HCEC 1CT (cell line): ENCODE measurements at places on chromosomes 2 and 18.

DNA sequence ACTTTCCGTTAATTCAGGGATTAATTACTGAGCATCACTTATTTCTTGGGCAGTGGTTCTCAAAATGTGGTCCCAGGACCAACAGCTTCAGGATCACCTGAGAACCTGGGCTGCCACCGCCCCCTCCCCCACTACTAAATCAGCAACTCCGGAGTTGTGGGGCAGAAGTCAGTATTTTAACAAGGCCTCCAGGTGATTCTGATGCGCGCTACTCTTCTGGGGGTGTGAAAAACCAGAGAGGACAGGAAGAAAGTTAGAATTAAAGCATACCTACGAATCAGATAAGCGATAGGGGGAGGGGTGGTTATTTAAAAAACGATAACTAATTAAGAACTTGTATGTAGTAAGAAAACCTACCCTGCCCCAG, 319 bp downstream of the ZSCAN30 start:
- no peak for DNase-seq

DNA sequence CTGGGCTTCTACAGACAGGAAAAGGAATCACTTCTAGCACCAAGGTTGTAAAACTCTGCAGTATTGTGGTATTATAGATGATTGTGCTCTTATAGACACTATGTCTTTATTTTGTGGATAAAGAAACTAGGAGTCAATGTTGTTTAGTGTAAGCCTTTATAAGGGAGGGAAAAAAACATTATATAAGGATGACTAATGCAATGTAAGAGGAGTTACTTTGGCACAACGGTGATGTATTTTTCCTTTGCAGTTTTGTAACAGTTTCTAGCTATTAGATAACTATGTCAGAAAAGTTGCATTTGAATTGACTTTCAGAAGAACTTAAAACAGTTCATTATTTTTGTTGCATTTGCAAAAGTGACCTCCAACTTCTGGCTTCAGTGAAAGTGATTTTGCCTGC, 545.4 kb downstream of the CCDC85A start:
- DNase-seq: peak; percentile 45

DNA sequence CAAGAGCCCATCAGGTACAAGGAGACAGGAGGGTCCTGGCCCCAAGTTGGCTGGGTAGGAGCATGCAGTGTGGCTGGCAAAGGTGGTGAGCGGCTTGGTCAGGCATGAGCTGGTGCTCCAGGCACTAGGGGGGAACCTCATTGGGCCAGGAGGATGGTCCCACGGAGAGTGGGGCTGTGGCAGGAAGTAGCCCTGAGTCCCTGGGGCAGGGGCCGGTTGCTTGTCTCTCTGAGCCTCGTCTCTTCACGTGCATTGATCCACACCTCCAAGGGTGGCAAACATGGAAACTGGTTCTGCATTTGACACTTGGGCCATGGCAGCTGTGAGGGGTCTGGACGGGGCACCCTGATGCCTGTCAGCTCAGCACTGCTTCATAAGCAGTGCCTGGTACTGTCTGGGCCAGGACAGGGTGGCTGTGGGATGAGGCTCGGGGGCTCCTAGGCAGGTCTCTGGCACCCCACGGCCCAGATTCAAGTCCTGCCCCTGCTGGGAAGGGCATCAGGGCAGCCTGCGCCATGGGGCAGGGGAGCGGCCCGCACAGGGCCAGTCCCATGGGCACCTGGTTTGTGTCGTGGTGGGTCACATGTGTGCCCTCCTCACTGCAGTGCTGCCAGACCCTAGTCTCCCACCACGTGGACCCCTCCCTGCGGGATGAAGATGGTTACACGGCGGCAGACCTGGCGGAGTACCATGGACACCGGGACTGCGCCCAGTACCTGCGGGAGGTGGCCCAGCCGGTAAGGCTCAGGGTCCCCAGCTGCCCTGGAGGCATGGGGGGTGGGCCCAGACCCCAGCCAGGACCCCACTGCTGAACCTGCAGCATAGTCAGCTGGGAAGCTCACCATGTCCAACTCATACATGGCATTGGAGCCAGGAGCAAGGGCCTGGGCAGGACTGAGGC, 16.4 kb downstream of the ESPNL start:
- DNase-seq: no peak

DNA sequence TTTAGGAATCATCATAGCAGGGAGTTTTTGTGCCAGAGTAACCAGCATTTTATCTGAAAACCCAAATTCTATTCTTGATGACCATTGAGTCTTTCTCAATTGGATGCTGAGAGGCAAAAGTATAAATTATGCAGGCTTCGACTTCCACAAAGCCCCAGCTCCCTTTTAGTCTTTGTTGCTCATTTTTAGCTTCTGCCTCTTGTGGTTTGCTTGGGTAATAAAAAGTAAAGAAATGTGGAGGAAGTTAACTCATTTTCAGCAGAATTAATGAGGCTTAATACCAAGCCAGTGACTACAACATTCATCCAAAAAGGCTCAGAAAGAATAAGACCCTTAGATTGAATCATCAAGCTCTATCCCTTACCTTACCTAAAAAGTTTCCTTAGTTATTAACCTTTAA, 18.6 kb downstream of the ERMN start:
- DNase-seq: peak; percentile 35

DNA sequence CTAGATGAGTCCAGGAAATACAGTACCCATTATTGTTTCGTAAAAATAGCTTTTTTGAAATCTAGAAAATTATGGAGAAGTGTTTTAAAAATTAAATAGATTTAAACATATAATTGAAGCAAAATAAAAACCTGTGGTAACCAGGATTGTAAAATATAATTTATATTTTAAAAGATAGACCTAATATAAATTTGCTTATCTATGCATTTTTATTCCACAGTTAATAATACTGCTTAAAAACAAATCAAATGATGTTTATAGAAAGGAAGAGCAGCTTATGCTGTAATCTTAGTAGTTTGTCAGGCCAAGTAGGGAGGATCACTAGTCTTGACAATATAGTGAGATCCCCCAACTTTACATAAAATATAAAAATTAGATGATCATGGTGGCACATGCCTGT, 388.9 kb upstream of the CNTNAP5 start:
- DNase-seq: no peak

DNA sequence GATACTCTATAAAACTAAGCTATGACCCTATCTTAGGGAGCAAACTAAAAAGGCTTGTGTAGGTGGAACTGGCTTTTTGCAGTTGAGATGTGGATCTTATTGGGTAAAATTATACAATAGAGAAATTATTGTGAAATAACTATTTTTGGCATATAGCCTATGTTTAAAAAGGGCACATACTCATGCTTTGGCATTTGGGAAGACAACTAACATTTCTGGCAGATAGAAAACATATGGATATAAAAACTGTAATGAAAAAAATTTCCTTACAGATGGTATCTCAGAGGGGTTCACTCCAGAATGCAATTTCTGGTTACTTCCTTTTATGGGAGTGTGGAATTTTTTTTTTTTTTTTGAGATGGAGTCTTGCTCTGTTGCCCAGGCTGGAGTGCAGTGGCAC, 120.1 kb upstream of the CCDC195 start:
- peak; percentile 87 for DNase-seq

DNA sequence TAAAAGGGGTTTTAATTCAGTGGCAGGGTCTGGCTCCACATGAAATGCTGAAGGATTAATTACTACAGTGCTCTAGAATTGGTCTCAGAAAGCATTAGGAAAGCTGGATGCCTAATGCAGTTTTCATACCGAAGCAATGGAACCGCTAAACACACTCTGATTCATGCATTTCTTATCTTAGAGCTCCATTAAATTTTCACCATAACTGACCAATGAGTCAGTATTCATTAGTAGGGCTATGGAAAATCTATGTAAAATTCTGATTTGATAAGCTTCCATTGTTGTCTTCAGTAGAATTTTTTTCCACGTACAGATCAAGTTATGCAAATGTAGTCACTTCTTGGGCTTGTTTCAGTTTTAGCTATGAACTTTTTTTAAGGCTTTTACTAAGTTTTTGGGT, 359.9 kb downstream of the ARHGAP15 start:
- DNase-seq: peak; percentile 68

DNA sequence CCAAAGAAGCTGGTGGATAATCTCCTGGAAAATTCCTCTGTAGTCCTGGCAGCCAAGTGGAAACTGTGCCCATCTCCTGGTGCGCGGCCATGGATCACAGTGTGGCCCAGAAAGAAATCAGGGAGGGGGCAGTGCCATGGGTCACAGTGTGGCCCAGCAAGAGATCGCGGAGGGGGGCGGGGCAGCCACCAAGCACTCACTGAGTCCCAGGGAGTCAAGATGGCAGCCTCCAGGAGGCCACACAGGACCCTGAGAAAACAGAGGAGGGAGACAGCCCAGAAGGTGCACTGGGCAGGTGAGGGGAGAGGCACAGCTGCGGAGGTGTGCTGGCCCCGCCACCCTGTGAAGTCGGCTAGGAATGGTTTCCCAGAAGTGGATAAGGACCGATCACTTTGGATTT, 8.1 kb upstream of the ATP6V1B1 start:
- DNase-seq: no peak

DNA sequence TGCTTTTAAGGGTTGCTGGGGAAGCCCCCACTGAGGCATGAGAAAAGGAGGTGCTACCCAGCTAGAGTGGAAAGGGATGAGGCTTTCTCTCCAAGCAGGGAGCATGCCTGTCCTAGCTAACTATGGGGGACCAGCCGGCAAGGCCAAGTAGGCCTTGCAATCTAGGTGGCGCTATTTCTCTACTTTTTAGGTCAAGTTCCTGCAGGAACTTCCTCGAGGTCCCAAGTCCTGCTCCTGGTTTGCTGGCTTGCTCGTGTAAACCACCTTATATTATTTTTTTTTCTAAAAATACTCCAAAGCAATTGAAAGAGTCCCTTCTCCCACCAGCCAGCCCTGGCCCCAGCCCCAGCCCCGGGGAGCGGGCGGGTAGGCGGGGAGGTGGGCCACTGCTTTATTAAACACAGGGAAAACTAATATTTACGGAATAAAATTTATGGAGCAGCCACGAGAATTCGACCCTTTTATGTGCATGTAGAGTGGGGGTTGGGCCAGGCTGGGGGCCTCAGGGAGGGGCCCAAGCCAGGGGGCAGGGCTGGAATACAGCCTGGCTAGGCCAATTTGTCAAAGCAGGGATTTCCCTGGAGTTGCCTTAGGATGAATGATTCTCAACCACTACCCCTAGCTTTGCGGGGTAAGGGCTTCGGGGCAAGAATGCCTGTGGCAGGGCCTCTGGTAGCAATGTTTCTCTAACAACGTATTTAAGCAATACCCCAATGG, 12.8 kb upstream of the IHH start:
- peak; percentile 74 for DNase-seq

DNA sequence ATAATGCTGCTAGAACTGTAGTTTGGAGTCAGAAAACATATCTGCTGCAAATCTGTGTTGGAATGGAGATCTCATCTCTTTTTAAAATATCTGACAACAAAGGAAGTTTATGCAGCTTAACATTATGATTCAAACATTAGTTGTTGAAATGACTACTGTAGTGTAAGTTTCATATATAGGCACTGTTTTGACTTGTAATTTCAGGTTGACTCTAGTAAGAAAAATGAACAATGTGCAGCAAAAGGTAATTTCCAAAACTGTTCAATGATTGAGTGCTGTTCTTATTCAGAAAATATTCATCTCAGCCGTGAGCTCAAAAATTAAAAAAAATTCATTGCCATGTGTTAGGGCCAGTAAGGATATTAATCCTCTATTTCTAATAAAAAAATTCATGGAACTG, 48.5 kb downstream of the CCDC138 start:
- no peak for DNase-seq

DNA sequence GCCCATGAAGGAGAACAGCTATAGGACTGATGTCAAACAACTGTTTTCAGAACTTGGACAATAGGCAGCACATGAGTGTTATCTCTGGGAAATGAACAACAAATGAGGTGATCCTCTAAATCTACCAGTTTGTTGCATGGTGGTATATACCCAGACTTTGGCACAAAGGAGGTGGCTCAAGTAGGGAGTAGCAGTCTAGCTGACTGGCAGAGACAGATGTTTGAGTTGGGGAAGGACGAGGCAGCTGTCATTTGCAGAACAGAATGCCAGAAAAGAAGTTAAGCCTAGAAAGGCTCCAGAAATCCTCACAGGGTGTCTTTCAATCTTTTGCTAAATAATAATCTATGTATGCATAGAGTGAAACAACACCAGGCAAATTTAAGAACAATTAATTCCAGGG, 47.4 kb downstream of the RPE start:
- DNase-seq: no peak

GRCh38 chr18:26357960-26358359, 131.7 kb downstream of the TAF4B start:
- DNase-seq: no peak

DNA sequence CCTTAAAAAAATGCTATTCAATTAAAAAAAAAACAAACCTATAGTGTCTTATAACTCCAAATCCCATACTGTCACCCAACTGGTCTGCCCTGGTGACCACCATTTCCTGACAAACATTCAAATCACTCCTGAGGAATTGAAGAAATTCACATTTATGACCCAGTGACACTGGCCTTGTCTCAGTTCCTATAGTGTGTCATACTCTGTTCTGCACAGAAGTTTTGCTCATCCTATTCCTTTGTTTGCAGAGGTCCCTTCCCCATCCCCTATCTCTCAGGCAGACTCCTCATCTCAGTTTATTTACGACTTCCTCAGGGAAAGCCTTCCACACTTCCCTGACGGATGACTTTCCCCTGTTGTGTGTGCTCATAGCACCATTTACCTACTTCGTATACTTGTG, 14.7 kb downstream of the ZC3H6 start:
- no peak for DNase-seq

- no peak for DNase-seq
Measured at GRCh38 chr2:226151157-226151556, 648.5 kb downstream of the IRS1 start.

GRCh38 chr2:13030606-13031005, 313.9 kb downstream of the TRIB2 start:
- DNase-seq: no peak

DNA sequence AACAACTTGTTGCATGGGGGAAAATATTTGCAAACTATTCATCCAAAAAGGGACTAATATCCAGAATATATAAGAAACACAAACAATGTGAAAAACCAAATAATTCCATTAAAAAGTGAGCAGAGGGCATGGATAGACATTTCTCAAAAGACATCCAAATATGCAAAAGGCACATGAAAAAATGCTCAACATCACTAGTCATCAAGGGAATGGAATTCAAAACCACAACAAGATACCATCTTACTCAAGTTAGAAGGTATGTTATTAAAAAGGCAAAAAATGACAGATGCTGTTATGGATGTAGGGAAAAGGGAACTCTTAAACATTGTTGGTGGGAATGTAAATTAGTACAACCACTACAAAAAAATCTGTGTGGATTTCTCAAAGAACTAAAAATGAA, 396.5 kb downstream of the CCDC85A start:
- peak; percentile 88 for DNase-seq

DNA sequence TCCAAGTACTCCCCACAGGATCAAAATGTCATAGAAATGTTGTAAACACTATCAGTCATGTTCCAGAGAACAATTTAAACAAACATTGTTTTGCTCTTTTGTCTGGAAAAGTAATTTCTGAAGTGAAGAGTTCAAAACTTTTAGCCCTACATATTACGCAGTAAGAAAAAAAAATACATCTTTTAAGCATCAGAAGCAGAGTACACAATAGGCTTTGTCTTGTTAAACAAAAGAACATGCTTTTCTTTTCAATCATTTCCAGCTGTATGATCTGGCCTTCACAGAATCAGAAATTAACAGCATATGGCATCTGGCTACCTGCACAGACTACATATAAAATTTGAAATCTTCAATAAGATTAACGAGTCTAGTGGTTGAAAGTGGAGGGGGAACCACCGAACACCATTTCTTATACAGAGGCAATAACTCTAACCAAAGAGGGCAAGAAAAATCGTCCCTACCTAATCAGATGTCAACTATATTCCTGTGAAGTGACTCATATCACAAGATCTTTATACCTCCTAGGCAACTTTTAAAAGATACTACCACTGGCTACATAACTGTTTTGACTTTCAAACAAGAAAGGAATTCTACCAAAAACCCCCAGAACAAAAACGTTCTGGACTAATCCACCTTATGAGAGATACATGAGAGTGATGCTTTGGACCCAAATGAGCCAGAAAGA, 149.3 kb downstream of the EXOC6B start:
- DNase-seq: no peak
